Activated CD4-positive, alpha-beta T cell treated with anti-CD3 and anti-CD28 coated beads, Interleukin-2, amount 10 ng/mL, durations not matched to agents 24 days and 14 days (primary cell): ENCODE measurements at places on chromosomes 3 and 15. TPM values are rescaled to one million over a fixed set of nuclear protein-coding genes. Genes with fewer than 3 reads are reported as not detected.

DNA sequence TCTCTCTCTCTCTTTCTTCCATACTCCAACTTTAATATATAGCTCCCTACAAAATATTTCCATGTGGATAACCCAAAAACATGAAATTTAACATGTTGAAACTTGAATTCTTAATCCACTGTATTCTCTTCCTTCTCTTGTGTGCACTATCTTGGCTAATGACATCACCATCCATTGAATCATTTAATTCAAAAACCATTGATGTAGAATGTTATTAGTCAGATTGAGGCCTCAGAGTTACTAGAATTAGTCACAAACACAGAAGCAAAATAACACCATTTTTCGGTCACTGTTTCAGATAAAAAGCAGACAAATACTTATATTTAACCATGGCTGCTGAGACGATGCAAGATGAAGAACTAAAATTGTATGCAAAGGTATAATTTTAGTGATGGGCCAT, 256.9 kb upstream of the LRRC3B start:
- no peak overlapping the region for H3K27ac ChIP-seq
- DNase-seq = no peak
- no peaks in the 10 kb centered on the region for H3K27me3 ChIP-seq
- H3K36me3 ChIP-seq = no peaks in the 10 kb centered on the region
- no peaks in the 10 kb centered on the region for H3K4me1 ChIP-seq
- H3K4me3 ChIP-seq = no peak overlapping the region

- H3K4me1 ChIP-seq = no peaks in the 10 kb centered on the region
- H3K4me3 ChIP-seq = no peak overlapping the region
- H3K27ac ChIP-seq = no peak overlapping the region
- DNase-seq = no peak
These were observed 26.7 kb upstream of the NDUFB4 start for GRCh38 chr3:120569222-120570057.

- no peak overlapping the region for H3K27ac ChIP-seq
- peaks cover 4% of the 10 kb centered on the region for H3K27me3 ChIP-seq
- no peak overlapping the region for H3K4me3 ChIP-seq
- peak; percentile 54 for DNase-seq
- H3K36me3 ChIP-seq = no peaks in the 10 kb centered on the region
These were observed 65.6 kb upstream of the PRR23C start for GRCh38 chr3:139110072-139110830.

GRCh38 chr15:101455291-101456025, 34.0 kb downstream of the PCSK6 start:
- peaks cover 19% of the 10 kb centered on the region for H3K4me1 ChIP-seq
- H3K4me3 ChIP-seq = no peak overlapping the region
- H3K27me3 ChIP-seq = no peaks in the 10 kb centered on the region
- peak overlapping the region; percentile 23 for H3K27ac ChIP-seq
- no peaks in the 10 kb centered on the region for H3K36me3 ChIP-seq

DNA sequence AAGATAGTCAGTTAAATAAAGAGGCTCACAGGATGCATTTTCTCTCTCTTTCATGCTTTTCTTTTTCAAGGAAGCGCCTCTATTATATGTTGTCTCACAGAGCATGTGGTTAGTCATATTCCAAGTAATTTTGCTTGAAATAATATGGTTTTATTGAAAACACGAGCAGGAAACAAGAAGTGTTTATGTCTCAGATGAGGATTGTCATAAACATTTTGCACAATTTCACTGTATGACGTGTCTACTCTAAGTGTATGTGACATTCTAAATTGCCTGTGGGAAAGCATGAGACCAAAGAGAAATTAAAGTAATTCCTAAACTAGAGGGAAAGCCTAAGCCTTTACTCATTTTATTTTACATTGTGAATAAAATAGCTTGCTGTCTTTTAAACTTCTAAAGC, 818.6 kb downstream of the EPHA3 start:
- no peak overlapping the region for H3K27ac ChIP-seq
- H3K4me1 ChIP-seq = no peaks in the 10 kb centered on the region
- H3K36me3 ChIP-seq = no peaks in the 10 kb centered on the region
- no peak overlapping the region for H3K4me3 ChIP-seq
- no peak for DNase-seq

- peak; percentile 79 for DNase-seq
- H3K36me3 ChIP-seq = no peaks in the 10 kb centered on the region
- peaks cover 28% of the 10 kb centered on the region for H3K4me1 ChIP-seq
These were observed 2.7 kb upstream of the LSMEM2 start for GRCh38 chr3:50275996-50276761.

Gene CHRNB4
- not detected in 2 replicates for total RNA-seq

Gene PTH1R
- not detected in 2 replicates for total RNA-seq

Gene IL17RB
- total RNA-seq = 1.3 and 2.2 TPM in 2 replicates

DNA sequence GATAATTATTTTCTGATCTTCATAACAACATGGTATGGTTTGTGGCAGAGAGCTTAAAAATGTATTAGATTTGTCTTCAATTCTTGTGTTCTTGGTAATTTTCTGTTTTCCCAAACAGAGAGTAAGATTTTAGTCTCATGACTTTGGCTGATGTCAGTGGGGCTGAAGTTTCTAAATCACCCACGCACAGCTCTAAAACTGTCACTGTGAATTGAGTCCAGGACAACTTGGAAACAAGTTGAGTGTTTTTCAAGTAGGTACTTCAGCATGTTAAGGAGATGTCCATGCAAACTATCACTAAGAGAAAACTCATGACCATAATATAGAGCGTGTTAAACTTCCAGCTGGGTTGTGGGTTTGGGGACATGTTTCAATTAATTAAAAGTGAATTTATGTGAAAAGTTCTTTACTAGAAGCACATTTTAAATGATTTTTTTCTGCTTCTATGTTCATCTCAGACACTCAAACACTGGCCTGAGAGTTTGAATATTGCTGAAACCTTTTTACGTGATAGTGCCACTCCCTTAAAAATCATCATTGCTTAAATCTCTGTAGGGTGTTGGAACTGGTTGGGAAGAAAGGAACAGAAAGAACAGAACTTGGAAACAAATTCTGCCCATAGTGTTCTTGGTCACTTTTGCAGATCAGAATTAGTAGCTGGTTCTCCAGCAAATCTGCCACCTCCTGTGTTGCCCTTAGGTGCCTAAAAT, 89.8 kb downstream of the KLHL25 start:
- peaks cover 67% of the 10 kb centered on the region for H3K4me1 ChIP-seq
- H3K27me3 ChIP-seq = no peaks in the 10 kb centered on the region
- H3K4me3 ChIP-seq = peak overlapping the region; percentile 73
- no peak for DNase-seq
- peak overlapping the region; percentile 78 for H3K27ac ChIP-seq

- no peak for DNase-seq
- no peak overlapping the region for H3K4me3 ChIP-seq
- no peaks in the 10 kb centered on the region for H3K27me3 ChIP-seq
- H3K36me3 ChIP-seq = no peaks in the 10 kb centered on the region
- no peaks in the 10 kb centered on the region for H3K4me1 ChIP-seq
- no peak overlapping the region for H3K27ac ChIP-seq
These were observed 100.5 kb downstream of the NAALADL2 start for GRCh38 chr3:174959556-174960065.

DNA sequence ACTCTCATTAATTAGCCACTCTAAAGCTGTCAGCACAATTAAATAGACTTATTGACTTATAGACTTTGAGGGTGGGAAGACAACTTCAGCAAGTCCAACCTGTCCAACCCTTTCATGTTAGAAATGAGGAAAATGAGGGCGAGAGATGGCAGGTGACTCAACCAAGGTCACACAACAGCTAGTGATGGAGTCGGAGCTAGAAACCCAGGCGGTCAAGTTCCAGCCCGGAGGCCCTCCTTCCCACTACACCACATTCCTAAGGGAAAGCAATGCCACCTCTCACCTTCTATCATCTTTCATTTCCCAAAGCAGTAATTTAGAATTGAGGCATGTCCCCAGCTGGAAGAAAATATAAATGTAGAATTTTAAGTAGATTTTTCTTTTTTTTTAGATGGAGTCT, 28.7 kb downstream of the SEMA5B start:
- H3K27me3 ChIP-seq = peaks cover 30% of the 10 kb centered on the region
- no peak overlapping the region for H3K4me3 ChIP-seq
- H3K4me1 ChIP-seq = peaks cover 4% of the 10 kb centered on the region

Gene SERF2
- 524 TPM in 2 replicates for total RNA-seq

GRCh38 chr3:11915621-11916424, 69.1 kb upstream of the TAMM41 start:
- no peak for DNase-seq
- H3K4me1 ChIP-seq = no peaks in the 10 kb centered on the region
- no peaks in the 10 kb centered on the region for H3K36me3 ChIP-seq
- H3K27me3 ChIP-seq = no peaks in the 10 kb centered on the region
- H3K4me3 ChIP-seq = no peak overlapping the region
